Uterus (tissue), 4 donors: ENCODE measurements at places on chromosomes 6 and 20. TPM values are rescaled to one million over a fixed set of nuclear protein-coding genes. Genes with fewer than 3 reads are reported as not detected.
A peak's percentile ranks its signal among the peaks of the same experiment; 100 is the strongest.

GRCh38 chr6:54646069-54646950 lies 200.3 kb upstream of the FAM83B start:
- no peak for DNase-seq

HLA-DRB5 gene
- total RNA-seq = 107 TPM

GRCh38 chr6:47247227-47247797 lies 62.4 kb downstream of the TNFRSF21 start:
- no peak for DNase-seq

- no peak for DNase-seq
Observed at GRCh38 chr6:164124986-164125385, 710.5 kb downstream of the QKI start.

DNA sequence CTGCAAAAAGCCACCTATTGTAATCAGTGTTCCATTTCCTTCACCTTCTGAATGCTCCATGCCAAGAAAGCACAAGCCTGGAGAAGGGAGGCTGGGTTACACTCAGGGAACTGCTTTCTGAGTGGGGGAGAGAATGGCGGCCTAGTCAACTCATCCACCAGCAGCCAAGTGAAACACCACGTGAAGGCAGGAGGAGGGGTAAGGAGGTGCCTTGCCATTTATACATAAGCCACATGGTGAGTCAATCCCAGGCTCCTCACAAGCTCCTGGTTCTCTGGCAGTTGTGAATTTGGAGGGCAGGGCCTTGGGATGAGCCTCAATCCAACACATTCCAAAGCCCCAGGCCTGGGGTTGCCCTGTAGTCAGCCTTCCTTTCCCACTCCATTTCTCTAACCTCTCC lies 149.4 kb downstream of the CD24 start:
- no peak for DNase-seq

DNA sequence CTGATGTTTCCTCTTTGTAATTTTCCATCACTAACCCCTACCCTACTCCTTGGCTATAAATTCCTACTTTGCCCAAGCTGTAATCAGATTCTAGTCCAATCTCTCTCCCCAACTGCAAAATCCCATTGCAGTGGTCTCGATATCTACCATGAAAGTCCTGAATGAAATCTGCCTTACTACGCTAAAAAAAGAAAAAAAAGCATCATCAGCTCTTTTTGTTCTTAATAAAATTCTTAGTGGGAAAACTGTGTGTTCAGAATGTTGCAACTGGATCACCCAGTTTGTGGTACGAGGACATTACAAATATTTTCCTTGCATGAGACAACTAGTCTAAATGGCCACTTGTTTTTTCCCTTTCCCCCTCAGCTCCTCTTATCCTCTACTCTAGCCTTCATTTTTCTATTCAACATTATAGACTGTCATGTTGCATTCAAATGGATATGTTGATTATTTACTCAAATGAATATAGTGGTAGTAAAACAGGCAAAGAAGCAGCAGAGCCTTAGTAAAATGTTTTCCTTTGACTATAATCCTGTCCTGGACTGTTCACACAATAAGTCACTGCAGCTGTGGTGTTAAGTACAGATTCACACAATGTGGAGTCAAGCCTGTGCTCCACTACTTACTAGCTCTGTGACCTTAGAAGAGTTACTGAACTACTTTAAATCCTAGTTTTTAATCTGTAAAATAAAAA lies 527.1 kb upstream of the MARCKS start:
- no peak for DNase-seq

GRCh38 chr6:142945446-142946180 lies 637 bp upstream of the HIVEP2 start:
- peak; percentile 66 for DNase-seq

DNA sequence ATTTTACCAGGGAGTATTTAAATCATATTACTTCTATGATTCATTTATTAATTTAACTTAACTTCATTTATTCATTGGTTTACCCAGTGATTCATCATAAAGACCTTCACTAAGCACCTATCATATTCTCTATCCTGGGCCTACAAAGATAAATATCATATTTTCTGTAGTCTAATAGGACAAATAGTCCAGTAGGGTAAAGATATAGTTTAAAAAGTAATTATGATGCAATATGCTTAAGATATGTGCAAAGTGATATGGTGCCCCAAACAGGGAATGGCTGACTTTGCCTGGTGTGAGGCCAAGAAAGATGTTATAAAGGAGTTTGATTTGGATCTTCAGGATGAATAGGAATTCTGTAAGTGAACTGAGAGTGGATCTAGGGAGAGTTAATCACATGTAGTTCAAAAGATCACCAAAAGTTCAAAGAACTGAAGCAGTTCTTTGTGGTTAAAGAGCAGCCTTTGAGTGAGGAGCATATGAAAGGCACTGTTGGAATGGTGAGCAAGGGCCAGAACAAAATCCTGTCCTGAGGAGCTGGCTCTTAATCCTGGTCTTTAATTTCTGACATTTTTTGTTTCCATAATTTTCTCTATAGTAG lies 45.5 kb downstream of the MLIP start:
- no peak for DNase-seq

ZBTB22 gene
- total RNA-seq = 31.3 TPM

- DNase-seq = no peak
Observed at GRCh38 chr6:130955755-130956154, 107.3 kb downstream of the EPB41L2 start.

CST7 gene
- 0.97 TPM for total RNA-seq

GRCh38 chr6:169654598-169655391 lies 47.0 kb downstream of the WDR27 start:
- DNase-seq = peak; percentile 73

DNA sequence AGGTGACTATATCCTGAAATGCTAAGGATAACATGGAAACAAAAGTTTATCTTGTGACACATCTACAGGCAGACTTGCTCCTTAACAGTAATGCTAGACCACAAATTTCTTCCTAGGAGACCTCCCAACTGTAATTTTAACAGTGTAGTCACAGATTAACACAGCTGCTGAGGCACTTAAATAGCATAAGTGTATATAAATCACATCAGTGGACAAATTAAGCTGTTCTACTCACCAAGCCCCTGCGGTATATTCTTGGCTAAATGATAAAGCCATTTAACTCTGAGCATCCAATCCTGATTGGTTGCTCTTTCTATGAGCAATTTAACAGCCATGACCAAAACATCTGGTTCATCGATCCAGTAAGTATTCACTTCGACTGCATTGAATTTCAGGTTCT lies 73.3 kb upstream of the LYRM2 start:
- no peak for DNase-seq

DNA sequence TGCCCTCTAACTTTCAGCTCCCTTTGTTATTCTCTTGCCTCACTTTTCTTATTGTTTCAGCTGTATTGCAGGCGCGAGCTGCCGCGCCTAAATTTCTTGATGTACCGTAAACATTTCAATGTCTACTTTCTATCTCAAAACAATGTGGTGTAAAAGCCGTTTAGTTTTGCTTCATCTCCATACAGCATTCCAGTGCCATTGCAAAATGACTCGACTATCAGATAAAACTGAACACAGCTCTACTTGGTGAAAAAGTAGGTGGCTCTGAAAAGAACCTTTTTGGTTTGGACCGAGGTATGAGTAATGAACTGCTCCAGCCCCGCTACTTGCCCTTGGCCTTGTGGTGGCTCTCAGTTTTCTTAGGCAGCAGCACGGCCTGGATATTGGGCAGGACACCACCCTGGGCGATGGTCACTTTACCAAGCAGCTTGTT lies 74.6 kb downstream of the OR2B2 start:
- DNase-seq = no peak

- no peak for DNase-seq
Observed at GRCh38 chr6:107667790-107668189, 156.3 kb downstream of the SCML4 start.

- no peak for DNase-seq
Observed at GRCh38 chr6:124927806-124928205, 34.4 kb upstream of the RNF217 start.

GRCh38 chr20:25242231-25242630 lies 5.7 kb upstream of the PYGB start:
- no peak for DNase-seq
